ENCODE measurements at places on chromosomes 3 and 15.

- peak; percentile 25 for DNase-seq
These were observed at the start of gene NEIL1 for GRCh38 chr15:75346796-75347221. NEIL1 (plus strand) TSS chr15:75347039; CDS start chr15:75348906, 1,867 bp downstream.

GRCh38 chr3:189589179-189589569 is 42.0 kb upstream of the TP63 start:
- no peak for DNase-seq

DNA sequence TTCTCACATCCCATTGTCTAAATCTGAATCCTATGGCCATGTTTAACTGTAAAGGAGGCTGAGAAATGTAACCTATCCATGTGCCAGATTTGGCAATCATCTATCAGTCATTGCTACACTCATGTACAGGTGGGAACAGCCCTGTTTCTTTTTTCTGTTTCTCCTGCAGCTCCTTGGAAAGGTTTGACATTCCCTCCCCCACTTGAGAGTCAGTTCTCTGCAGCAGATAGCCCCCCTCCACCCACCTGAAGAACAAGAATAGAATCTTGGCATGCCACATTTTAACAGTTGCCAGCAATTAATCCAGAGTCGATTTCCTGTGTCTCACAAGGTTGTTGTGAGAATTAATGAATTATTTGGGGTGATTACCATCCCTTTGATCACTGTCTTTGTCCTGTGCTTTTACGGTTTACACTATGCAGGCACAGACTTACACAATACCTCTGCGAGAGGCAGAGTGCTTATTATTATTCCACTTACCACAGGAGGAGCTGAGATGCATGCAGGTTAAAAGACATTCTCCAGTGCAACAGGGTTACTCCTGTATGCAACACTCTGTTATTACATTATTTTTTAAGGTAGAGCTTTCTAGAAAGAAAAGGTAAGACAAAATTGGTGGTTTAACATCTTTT is 351.0 kb upstream of the THRB start:
- no peak for DNase-seq

- DNase-seq, result peak; percentile 55
These were observed 941 bp downstream of the CBLB start for GRCh38 chr3:105867712-105868430.

DNA sequence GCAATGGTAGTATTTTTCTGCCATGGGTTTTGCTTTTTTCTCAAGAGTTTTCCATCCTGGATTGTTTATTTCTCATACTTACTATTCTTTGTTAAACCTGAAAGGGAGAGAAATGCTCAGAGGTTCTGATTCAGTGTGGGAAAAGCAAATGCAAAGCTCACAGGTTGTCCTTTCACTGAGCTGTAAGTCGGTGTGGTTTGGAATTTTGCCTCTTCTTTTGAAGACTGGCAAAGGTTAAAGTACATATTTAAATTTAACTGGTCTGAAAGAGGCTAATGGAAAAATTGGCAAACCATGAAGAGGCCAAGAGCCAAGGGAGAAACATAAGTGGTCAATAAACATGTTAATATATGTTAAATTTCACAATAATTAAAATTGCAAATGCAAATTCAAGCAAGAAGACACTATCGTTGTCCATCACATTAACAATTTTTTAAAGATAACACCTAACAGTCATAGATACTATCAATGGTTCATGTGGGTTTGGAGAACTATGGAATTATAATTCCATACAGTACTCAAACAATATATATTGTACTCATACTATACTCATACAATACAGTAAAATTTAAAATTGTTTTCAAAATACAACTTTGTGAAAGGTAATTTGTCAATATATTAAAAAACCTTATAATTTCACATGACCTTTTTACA is 246.8 kb upstream of the STT3B start:
- DNase-seq, result no peak

GRCh38 chr3:117681619-117682018 is 972.0 kb downstream of the TUSC7 start:
- peak; percentile 69 for DNase-seq

DNA sequence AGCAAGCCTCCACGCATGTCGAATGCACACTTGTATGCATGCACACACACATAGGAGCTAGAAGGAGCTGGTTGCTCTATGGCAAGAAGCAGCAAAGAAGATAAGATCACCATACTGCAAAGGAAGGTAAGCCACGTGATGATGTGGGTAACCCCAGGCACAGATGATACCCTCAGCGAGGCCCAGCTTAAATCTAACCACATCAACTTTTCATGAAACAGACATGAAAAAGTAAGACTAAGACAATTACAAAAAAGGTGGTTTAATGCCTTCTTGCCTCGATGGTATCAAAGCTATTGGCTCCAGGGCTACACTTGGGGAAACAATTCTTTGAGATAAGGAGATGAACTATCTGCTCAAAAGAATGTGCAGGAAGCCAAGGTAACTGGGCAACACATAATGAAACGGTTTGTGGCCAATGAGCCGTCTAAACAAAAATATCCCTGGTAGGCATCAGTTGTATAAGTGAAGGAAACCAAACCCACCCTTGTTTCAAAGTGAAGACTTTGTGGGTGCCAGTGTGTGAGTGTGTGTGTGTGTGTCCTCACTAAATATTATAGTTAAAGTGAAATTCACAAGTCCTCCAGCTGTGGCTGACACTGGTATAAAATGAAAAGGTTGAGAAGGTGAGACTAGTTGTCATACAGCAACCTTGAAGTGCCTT is 365.7 kb upstream of the ICE2 start:
- no peak for DNase-seq

- DNase-seq, result peak; percentile 73
These were observed 26.2 kb downstream of the POLR2M start for GRCh38 chr15:57732526-57733331.

- no peak for DNase-seq
These were observed 11.9 kb downstream of the SMAD6 start for GRCh38 chr15:66713843-66714508.

DNA sequence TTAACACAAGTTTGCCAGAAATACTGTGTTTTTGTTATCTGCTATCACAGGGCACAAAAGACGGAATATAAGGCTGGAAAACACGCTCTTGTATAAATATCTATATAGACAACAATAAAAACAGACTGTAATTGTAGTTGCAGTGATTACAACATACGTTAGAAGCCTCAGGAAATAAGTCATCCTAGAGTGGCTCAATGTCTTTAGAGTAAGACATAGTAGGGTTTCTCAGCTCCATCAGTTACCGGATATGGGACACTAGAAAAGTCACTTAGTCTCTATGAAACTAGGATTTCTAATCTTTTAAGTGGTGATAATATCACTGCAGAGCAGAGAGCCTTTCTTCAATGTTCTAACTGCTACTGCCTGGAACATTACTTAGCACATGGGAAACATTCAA is 208.8 kb downstream of the STAG1 start:
- DNase-seq, result peak; percentile 28

GRCh38 chr3:89392991-89393390 is 285.6 kb downstream of the EPHA3 start:
- DNase-seq, result no peak

- no peak for DNase-seq
These were observed 34.4 kb downstream of the PAQR9 start for GRCh38 chr3:142929109-142929508.

DNA sequence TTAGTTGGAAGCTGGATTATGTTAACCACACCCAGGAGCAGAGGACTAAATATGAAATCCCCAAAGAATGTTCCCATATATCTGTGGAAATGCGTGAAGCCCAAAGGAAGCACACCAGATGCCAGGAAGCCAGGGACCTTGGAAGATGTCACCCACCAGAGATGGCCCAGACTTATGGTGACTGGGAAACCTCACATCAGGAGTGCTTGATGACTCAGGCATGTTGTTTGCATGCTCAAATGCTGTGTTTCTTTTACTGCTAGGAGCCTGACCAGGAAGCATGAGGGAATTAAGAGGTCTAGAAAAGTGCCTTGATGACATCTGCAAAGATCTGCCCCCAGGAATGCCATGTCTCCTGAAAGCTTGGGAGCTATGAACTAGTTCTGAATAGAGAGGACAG is 109.0 kb upstream of the SLC2A2 start:
- peak; percentile 25 for DNase-seq

DNA sequence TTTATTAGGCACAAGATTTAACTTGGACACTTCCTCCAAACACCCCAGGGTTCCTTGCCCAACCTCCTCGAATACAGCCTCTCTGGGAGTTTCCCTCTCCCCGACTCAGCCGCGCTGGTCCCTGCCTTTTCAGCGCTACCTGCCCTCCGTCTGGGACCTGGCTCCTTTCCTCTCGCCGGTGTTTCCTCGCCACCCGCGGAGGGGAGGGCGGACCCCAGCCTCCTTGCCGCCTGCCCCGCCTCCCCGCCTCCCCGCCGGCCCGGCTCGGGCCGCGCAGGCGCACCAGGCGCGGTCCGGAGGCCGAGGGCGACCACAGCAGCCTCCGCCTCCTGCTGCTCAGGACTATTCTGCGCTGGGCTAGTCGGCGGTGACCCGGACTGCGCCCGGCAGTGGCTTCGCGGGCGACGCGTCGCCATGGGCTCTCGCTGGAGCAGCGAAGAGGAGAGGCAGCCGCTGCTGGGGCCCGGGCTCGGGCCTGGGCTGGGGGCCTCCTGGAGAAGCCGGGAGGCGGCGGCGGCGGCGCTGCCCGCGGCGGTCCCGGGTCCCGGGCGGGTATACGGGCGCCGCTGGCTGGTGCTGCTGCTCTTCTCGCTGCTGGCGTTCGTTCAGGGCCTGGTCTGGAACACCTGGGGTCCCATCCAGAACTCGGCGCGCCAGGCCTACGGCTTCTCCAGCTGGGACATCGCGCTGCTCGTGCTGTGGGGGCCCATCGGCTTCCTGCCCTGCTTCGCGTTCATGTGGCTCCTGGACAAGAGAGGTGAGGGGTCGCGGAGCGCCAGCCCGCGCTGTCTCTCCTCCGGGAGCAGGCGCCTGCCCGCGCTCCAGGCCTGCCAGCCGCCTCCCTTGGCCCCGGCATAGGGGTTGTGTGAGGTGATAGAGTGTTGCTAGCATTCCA is at the start of gene SLC49A4:
Gene SLC49A4 (plus strand): TSS at position 291 of the 895 bp plus-strand sequence. CDS start 124 bp downstream, at position 415.
- peak; percentile 89 for DNase-seq

DNA sequence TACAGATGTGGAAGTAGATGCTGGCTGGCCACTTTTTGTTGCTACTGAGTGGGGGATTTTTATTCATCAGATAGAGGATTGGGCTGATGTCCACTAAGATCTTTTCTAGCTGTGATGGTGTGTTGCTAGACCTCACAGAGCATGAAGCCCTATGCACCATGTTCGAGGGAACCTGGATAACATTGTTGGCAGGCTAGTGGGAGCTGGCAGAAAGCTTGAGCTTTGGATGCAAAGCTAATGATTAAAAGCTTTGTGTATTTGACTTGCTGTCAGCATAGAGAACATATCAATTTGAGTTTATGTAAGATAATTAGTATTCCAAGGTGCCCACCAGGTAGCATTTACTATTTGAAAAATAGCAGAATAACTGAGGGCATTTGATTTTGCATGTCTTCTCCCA is 59.1 kb downstream of the ST6GAL1 start:
- no peak for DNase-seq

DNA sequence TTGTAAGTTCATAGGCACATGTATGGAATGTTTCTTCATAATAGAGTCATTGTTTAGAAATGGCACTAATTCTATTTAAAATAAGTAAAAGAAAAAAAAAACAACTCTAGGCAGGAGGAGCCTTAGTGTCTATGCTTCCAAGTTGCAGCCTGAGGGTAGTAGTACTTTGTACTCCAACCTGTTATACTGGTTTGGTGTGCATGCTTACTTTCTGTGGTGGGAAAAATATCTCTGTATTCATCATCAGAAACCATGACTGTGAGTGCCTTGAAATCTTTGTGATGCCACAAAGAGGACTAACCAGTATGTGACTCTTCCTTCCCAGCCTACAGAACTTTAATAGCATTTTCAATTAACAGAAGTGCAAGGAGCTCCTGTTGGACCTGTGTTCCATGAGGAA is 4.4 kb downstream of the NAALADL2 start:
- DNase-seq, result peak; percentile 7

DNA sequence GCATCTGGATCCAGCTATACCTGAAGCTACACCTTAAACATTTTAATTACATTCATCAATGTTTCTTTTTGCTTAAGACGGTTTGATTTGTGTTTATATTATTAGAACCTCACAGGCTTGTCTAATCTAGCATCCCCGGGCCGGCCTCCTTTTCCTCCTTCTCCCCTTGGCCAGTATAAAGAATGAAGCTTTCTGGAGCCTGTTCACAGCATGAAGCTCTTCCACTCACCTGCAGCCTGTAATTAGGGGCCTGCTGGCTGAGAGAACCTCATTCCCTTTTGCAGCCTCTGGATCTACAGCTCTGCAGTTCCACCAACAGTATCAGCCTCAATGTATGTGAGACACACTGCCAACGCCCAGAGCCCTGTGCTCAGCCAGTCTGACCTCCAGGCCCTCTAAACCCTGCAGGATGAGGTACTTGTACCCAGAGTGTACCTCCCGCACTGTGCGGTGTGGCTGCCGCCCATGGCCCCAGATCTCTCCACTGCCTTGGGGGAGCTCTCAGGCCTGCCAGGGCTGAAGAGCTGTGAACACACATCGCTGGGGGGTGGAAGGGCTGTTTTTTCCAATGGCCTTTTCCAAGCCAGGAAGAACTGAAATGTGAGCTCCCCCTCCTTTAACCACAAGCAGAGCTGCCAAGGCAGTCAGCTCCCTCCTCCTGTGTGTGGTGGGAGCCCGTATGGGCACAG is 114.7 kb upstream of the ALDH1A3 start:
- DNase-seq, result peak; percentile 64

GRCh38 chr3:189269365-189269764 is 97.6 kb downstream of the TPRG1 start:
- peak; percentile 26 for DNase-seq

- peak; percentile 96 for DNase-seq
These were observed 919.3 kb downstream of the TUSC7 start for GRCh38 chr3:117628823-117629291.

- DNase-seq, result peak; percentile 78
These were observed 253.0 kb upstream of the RASGRP1 start for GRCh38 chr15:38817427-38818156.

- DNase-seq, result no peak
These were observed 44.5 kb downstream of the NEK10 start for GRCh38 chr3:27324686-27325085.

GRCh38 chr15:68410466-68411342 is 21.3 kb downstream of the ITGA11 start:
- DNase-seq, result peak; percentile 40

Measured in adipocyte (in vitro differentiated cells).